ENCODE measurements at places on chromosomes 2 and 18.

- no peak for DNase-seq
Observed at GRCh38 chr2:170500104-170500503, 215.0 kb upstream of the SP5 start.

- no peak for DNase-seq
Observed at GRCh38 chr2:206259376-206260187, 14.9 kb upstream of the ZDBF2 start.

- no peak for DNase-seq
Observed at GRCh38 chr2:192604295-192604694, 409.6 kb upstream of the TMEFF2 start.

DNA sequence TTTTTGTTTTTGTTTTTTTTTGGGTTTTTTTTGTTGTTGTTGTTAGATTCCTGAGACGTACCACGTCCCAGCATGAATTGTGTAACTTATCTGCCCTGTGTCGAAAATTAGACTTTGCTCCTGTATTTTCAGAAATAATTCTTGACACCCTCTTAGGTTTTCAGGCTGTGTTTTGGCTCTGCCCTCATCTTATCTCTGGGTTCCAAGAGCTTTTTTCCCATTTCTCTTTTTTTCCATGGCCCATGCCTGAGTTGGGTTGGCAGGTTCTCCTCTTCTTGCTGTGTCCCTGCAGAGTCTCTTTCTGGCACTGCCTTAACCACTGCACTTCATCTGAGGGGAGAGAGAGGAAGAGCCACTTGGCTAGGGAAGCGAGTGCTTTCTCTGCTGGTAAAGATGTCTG is 42.4 kb downstream of the CTIF start:
- DNase-seq = no peak

- DNase-seq = no peak
Observed at GRCh38 chr2:39732482-39732881, 46.6 kb downstream of the THUMPD2 start.

DNA sequence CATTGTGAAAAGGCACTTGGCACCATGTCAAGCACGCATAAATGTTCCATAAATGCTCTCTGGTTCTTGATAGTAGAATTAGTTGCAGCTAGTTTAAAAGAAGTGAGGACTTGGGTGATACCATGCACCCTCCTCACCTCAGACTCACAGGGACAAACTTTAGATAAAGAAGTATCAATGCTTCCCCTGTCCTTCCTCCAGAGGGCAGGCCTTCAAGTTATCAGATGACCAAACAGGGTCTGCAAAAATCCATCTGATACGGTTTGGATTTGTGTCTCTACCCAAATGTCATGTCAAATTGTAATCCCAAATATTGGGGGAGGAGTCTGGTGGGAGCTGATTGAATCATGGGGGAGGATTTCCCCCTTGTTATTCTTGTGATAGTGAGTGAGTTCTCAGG is 54.1 kb downstream of the C1QL2 start:
- no peak for DNase-seq

- DNase-seq = peak; percentile 58
Observed at GRCh38 chr2:101341901-101342624, 33.6 kb upstream of the RNF149 start.

DNA sequence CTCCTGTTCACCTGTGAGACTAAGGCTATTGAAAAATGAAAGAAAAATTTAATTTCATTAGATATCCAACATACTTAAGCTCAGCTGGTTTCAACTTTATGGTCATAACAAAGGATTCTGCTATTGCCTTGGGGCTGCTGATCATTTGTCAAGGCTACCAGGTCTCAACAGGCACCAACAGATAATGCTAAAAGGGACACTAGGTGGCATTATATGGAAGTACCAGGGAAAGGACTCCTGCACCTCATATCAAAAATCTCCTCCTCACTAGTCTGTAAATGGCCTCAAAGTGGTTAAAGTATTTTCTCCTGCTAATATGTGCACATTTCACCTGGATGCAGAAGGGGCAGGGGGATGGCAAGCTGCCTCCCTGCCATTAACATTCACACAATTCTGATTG is 167.9 kb upstream of the REG3A start:
- no peak for DNase-seq

DNA sequence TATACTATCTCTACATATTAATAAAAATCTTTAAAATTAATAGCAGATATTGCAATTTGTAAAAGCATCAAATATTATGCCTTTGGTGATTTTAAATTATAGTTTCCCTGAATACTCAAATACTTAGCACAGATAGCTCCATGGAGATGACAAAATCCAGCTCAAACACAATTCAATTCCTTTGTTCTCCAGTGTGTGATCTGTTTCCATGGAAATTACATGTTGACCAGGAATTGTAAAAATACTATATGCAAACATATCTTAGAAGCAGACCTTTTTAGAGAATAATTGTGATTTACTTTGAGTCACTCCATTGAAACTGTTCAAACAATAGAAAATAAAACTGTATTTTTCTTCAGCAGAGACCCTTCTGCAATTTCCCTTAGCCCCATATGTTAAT is 68.3 kb downstream of the FAM161A start:
- no peak for DNase-seq

- no peak for DNase-seq
Observed at GRCh38 chr2:45115181-45115580, 105.9 kb upstream of the SIX2 start.

DNA sequence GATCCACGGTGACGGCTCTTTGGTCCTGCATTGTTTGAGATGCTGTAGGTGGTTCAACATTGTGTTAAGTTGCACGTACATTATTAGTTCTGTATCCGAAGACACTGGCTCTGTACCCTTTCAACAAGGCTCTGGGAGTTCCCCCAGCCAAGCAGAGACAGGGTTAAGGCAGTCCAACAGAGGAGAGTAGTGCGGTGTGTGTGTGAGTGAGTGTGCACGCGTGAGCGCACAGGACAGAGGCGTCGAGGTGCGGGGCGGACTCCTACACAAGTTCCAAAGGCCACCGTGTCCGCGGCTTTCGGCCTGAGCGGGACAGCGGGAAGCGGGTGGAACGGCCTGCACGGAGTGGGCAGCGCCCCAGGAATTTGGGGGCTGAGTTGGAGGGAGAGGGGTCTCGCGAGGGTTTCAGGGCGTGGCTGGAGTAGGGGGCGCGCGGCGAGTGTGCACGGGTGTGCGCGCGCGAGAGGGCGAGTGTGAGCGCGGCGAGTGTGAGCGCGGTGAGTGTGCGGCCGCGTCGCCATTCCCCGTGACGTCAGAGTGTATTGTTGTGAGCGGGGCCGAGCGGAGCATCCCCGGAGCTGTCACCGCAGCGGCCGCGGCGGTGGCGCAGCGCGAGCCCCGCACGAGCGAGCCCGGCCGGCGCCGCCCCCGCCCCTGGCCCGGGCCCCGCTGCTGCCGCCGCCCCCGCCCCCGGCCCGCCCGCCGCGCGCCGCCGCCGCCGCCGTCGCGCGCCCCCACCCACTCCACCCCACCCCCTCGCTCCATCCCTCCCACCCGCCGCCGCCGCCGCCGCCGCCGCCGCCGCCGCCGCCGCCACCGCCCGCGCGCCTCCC is at the start of gene ASXL3:
TSS of gene ASXL3 (plus strand) at position 535 of the 833 bp plus-strand sequence. CDS start 413 bp downstream, outside the sequence.
- no peak for DNase-seq

- DNase-seq = no peak
Observed at GRCh38 chr2:231856959-231857358, 69.2 kb downstream of the NPPC start.

GRCh38 chr2:1639086-1639858 is 105.0 kb downstream of the PXDN start:
- DNase-seq = no peak
